ENCODE measurements at places on chromosomes 4 and X.

DNA sequence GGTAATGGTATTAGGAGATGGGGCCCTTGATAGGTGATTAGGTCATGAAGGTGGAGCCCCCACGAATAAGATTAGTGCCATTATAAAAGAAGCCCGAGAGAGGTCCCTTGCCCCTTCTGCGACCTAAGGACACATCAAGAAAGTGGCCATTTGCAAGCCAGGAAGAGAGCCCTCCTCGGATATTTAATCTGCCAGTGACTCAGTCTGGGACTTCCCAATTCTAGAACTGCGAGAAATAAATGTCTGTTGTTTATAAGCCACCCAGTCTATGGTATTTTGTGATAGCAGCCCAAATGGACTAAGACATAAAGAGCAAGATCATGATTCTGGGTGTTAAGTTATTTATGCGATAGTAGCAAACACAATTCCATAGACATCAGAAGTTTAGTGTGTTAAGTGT is 192.2 kb downstream of the LDB2 start:
- no peak for DNase-seq

GRCh38 chr4:123229286-123229685 is 167.3 kb upstream of the SPRY1 start:
- no peak for DNase-seq

- peak; percentile 22 for DNase-seq
Observed at GRCh38 chrX:110210417-110211139, 107.3 kb downstream of the AMMECR1 start.

GRCh38 chr4:182048871-182049270 is 194.3 kb upstream of the TENM3 start:
- no peak for DNase-seq

- no peak for DNase-seq
Observed at GRCh38 chr4:13678186-13678924, 50.8 kb upstream of the BOD1L1 start.

GRCh38 chr4:7224001-7224400 is 31.7 kb downstream of the SORCS2 start:
- no peak for DNase-seq

Measured in NCI-H345 (cell line).